EH (cell line): ENCODE measurements at places on chromosomes 6 and 20.

DNA sequence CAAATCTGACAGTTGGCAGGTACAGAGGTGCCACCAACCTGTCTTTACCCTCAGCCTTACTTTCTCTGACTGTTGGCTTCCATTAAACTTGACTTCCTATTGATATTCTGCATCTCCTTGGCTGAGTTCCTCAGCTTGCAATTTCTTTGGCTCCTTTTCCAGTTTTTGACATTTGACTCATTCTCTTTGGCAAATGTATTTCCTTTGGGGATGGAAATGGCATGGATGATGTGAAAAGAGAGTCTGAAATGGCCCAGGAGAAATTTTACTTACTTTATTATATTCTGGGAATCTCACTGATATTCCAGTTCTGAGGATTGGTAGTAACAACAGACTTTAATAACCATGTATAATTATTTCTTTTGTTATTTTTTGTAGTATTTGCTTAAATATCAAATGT, 255.2 kb downstream of the CD109 start:
- DNase-seq, result no peak

DNA sequence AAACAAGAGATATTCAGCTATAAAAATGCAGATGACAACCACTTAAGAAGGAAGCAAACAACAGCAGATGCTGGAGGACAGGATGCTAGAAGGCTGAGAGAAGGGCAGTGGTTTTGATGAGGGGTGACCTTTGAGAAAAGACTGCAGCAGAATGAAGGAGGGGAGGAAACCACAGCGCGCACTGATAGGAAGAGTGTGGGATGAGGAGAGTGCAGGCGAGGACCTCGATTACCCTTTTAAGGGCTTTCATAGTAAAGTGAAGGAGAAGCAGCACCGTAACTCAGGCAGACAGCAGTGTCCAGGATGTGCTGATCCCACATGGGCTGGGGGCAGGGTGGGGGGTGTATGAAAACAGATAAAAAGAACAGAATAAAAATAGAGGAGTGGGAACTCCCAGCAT, 19.2 kb downstream of the ZBTB2 start:
- no peak for DNase-seq

- no peak for DNase-seq
Observed at GRCh38 chr20:20815711-20816455, 103.4 kb upstream of the RALGAPA2 start.

DNA sequence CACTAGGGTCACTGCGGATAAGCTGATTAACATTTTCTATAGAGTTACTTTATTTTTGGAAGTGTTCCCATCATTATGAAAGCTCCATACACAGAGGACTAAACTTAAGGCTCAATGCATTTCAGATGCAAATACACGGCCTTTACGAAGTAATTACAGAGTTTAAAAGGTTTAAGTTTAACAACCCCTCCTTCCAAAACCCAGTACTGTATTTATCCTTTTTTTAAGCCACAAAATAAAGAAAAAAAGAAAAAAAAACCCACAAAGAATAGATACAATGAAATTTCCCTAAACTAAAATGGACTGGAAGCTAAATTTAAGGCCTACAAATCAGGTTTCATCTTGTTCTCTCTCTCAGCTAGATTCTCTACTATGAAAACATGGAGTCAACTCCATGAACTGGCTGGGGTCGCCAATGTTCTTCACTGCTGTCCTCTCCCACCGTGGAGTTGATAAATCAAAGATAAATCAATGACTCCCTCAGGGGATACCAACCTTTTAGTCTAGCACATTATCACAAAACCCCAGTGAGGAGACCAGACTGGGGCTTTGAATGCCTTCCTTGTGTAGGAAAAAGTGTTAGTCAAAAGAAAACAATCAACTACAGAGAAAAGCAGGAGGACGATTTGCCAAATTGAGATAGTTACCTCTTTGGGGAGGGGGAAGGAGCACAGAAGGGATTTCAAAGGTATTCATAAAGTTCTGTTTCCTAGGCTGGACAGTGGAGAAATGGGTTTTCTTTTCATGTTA, 52.5 kb downstream of the TNFRSF21 start:
- DNase-seq, result no peak

DNA sequence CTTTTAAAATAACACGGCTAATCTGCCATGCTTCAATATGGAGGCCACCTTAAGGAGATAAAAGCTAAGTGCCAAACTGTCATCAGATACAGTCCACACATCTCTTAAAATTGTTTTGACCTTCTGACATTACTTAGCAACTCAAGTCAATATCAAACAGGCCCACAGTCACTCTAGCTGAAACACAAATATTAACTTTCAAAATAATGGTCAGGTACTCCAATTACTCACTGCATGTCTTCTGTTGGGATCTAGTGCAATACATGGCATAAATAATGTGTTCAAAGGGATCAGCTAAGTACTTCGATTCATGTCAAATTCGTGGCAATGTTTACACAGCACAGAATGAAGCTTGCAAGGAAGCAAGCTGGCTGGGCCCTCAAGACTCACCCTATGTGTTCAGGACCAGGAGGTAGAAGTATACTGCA, 133.9 kb upstream of the BEND6 start:
- DNase-seq, result no peak

GRCh38 chr6:18039481-18039880, 52.0 kb upstream of the KIF13A start:
- DNase-seq, result peak; percentile 50

- DNase-seq, result no peak
Observed at GRCh38 chr20:48849779-48850178, 22.0 kb upstream of the PREX1 start.
